ENCODE measurements at places on chromosomes 6 and 20.

- peak; percentile 83 for DNase-seq
Observed at GRCh38 chr20:53706466-53707370, 113.1 kb upstream of the ZNF217 start.

DNA sequence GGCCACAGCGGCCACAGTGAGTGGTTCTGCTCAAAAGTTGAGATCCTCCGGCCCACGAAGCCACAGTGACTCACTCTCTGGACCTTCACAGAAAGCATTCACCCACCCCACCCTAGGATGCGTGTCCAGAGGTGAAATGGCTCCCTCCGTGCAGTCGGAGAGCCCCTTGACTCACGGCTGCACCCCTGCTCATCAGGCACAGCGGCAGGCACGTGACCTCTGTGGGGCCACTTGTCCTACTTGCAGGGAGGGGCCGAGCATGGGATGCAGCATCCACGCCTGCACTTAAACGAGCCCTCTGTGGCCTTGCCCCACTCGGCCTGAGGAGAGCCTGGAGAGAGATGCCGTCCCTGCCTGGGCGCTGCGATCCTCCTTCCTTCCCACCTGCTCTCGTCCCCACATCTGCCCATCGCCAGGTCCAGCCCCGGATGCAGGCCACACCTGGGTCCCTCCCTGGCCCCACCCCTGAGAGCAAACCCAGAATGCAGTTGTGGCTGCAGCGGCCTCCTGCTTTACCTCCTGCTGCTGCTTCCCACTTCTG lies 28.7 kb downstream of the NTSR1 start:
- DNase-seq, result no peak

GRCh38 chr20:48910347-48910781 lies 11.1 kb upstream of the ARFGEF2 start:
- no peak for DNase-seq

- no peak for DNase-seq
Observed at GRCh38 chr6:43377710-43378229, 8.3 kb upstream of the ZNF318 start.

DNA sequence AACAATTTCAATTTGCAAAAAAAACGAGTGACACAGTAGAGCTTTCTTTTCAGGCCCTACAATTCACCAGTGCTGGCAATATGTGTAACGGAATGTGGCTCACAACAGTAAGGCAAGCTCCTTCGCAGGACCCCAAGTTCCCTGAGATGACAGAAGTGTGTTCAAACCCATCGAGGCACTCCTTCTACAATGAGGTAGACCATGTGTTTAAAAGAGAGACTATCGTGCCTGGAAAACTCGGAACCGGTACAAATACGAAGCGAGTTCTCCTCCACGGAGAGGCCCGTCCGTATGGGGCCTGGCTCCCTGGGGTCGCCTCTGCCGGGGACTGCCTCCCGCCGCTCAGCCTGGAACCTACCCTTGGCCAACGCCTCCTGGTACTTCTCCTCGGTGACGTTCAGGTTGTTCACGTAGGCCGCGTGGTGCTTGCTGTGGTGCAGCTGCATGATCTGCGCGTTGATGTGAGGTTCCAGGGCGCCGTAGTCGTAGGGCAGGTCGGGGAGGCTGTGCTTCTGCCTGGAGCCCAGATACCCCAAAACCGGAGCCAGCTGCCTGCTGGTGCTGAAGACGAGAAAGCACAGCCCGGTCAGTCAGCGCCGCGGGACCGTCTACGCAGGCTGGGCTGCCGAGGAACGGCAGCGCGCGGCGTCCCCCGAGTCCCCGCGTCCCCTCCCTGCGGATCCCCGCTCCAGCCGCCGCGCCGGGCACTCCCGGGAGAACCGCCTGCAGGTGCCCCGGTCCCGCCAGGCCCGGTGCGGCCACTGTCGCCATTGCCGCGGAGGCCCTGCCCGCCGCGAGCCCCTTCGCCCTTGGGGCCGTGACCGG lies 526 bp downstream of the SOD2 start:
- DNase-seq, result no peak

DNA sequence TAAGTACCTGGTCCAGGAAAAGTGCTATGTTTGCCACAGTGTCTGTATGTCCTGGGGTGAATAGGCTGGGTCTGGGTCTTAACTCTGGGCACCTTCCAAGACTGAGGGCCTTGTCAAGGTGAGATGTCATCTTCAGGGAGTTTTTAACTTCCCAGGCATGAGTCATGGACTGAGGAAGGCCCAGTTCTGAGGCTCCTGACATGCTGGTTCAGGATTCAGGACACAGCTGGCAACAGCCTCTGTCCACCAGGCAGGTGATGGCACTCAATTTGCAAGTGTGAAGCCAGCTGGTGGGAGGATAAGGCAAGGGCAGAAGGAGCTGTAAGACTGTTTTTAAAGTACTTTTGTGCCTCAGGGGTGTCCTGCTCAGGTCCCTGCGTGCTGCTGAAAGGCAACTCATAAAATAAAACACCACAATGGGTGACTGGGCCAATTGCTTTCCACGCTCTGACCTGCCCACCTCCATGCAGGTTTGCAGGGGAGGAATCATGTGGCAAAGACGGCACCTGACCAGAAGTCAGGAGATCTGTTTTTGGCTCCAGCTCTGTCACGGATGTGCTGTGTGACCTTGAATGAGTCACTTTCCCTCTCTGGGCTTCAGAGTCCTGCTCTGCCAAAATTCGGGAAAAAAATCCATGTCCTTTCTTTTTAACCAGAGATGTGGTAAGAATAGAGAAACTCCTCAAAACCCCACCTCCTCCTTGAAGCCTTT lies 4.9 kb upstream of the PACSIN1 start:
- no peak for DNase-seq

- no peak for DNase-seq
Observed at GRCh38 chr20:47139934-47140535, 216.5 kb downstream of the ZMYND8 start.

DNA sequence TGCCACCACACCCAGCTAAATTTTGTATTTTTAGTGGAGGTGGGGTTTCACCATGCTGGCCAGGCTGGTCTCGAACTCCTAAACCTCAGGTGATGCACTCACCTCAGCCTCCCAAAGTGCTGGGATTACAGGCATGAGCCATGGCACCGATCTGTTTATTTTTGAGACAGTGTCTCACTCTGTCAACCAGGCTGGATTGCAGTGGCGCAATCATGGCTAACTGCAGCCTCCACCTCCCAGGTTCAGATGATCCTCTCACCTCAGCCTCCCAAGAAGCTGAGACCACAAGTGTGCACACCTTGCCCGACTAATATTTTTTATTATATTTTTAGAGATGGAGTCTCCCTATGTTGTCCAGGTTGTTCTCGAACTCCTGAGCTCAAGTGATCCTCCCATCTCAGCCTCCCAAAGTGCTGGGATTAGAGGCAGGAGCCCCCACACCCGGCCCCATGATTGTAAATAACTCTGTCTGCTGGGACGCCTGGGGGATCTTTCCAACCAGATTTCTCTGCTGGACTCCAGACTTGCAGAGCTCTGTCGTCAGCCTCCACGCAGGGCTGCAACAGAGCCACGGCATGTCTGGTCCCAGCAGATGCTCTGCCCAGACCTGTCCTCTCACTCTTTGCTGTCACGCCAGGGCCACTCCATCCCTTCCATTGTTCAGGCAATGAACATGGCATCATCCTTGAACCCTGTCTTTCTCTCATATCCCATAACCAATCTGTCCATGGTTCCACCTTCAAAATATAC lies 25.3 kb downstream of the SYNJ2 start:
- DNase-seq, result no peak

GRCh38 chr20:62087227-62087626 lies 21.5 kb upstream of the TAF4 start:
- no peak for DNase-seq

GRCh38 chr6:501891-502601 lies 110.5 kb downstream of the IRF4 start:
- no peak for DNase-seq

DNA sequence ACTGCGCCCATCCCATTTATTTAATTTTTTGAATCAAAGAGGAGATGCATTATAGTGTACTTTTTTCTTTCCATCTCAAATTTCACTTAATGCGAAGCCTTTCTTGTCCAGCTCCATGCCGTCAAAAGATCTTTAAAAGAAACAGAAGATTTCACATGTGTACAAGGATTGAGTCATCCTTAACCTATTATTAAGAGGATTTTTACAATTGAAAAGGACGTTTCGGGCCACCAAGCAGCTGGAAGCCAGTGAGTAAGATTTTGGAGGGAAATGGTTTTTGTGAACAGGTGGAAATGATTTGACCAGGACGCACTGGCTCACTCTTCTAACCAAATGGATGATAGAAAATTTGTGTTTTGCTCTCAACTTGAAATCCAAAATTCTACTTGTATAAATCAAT lies 15.1 kb upstream of the CCDC170 start:
- no peak for DNase-seq

GRCh38 chr20:51368461-51369211 lies 173.9 kb downstream of the NFATC2 start:
- no peak for DNase-seq

DNA sequence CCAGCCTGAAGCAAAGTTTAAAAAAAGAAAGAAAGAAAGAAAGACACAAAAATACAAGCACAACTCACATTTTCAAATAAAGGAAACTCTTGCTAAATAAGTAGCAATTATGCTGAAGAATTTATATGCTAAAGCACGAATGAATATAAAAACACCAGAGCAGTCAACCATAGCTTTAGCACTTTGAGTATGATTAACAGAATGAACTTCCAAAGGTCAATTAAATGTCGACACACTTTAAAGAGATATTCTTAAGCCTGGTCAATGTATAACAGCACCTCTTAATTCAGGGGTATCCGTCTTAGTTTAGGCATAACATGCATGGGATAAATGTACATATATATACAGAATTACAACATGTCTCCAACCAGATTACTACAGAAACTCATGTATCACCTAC lies 125.9 kb downstream of the OGFRL1 start:
- no peak for DNase-seq

DNA sequence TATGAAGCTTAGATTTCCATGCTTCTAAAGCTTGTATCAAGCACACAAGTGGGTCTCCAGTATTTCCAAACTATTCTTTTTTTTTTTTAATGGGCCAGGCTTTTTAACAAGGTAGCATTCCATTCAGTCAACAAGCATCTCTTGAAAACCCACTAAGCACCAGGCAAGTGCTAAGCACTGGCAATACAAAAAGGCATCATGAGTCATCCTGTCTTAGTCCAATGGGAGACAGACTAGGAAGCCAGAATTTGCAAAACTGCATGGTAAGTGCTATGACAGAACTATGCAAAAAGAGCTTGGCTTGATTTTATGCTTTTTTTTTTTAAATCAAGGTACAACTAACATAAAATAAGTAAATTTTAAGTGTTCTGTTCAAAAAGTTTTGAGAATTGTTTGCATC lies 109.3 kb upstream of the DST start:
- peak; percentile 37 for DNase-seq

GRCh38 chr20:36862857-36863668 lies 12.9 kb upstream of the TLDC2 start:
- no peak for DNase-seq

- DNase-seq, result no peak
Observed at GRCh38 chr6:11938285-11938890, 73.7 kb upstream of the HIVEP1 start.

DNA sequence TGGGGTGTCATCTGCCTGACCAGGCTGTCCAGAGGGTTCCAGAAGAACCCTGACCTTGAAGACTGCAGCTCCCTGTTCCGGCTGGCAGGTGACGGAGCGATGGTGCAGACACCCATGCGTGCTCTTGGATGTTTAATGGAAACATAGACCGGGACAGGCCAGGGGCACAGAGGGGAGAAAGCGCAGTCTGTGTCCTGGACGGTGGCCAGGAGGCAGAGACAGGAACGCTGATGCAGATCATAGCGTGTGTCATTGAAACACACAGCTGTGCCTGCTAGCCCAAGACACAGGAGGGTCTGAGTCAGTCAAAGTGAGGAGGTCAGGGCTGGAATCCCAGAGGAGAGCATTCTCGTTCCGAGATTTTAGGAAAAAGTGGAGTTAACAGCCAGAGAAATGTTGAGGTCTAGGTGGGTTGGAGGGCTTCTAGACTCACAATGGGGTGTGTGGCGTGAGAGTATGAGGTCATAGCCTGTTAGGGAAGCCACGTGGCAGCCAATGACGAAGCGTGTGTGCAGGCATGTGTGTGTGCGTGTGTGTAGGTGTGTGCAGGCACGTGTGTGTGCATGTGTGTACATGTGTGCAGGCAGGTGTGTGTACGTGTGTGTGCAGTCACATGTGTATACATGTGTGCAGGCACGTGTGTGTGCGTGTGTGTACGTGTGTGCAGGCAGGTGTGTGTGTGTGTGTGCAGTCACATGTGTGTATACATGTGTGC lies 167.0 kb downstream of the ERMARD start:
- no peak for DNase-seq

DNA sequence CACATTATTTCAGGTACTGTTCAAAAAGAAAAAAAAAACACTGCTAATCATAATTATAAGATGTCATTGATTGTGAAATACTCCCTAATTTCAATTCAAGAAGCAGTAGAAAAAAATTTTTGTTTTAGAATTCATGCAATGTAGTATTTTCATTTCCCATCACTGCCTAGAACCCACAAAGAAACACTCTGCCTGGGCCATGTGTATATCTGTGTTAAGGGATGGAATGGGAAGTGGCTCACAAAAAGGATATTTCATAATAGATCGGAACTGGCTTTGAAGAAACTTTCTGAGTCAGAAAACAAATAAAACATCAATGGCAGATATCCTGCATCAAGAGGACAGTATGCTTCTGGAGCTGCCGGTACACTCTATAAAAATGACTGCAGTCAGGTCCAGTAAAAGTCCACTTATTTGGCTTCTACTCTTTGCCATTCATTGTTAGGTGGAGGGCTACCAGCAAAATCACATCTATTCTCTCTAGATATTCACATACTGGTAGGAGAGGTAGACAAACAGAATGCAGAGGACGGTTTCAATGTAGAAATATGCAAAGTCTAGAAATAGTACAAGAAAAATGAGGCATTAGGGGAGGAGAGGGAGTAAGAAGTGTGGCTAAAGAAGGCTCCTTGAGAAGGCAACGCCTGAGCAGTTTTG lies 135.0 kb upstream of the TNFAIP3 start:
- peak; percentile 53 for DNase-seq

- DNase-seq, result no peak
Observed at GRCh38 chr20:3929713-3930060, 40.5 kb downstream of the PANK2 start.

GRCh38 chr6:16168858-16169257 lies 40.0 kb downstream of the MYLIP start:
- no peak for DNase-seq

DNA sequence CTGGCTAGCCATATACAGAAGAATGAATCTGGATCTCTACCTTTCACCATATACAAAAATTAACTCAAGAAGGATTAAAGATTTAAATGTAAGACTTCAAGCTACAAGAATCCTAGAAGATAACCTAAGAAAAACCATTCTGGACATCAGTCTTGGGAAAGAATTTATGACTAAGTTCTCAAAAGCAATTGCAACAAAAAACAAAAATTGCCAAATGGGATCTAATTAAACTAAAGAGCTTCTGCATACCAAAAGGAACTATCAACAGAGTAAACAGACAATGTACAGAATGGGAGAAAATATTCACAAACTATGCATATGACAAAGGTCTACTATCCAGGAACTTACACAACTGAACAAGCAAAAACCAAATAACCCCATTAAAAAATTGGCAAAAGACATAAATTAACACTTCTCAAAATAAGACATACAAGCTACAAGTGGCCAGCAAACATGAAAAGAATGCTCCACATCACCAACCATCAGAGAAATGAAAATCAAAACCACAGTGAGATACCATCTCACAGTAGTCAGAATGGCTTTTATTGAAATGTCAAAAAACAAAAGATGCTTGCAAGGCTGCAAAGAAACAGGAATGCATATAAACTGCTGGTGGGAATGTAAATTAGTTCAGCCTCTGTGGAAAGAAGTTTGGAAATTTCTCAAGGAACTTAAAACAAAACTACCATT lies 66.8 kb upstream of the RSPO3 start:
- DNase-seq, result peak; percentile 73
